ENCODE measurements at places on chromosomes 1 and 21.

DNA sequence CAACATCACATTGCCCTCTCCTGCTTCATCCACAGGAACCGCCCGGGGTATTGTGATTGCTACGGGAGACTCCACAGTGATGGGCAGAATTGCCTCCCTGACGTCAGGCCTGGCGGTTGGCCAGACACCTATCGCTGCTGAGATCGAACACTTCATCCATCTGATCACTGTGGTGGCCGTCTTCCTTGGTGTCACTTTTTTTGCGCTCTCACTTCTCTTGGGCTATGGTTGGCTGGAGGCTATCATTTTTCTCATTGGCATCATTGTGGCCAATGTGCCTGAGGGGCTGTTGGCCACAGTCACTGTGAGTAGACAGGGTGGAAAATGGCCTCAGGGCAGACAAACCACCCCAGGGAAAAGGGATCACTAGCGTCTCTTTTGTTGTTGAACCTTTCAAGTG, 12.7 kb downstream of the ATP1A4 start:
- DNase-seq, result no peak

DNA sequence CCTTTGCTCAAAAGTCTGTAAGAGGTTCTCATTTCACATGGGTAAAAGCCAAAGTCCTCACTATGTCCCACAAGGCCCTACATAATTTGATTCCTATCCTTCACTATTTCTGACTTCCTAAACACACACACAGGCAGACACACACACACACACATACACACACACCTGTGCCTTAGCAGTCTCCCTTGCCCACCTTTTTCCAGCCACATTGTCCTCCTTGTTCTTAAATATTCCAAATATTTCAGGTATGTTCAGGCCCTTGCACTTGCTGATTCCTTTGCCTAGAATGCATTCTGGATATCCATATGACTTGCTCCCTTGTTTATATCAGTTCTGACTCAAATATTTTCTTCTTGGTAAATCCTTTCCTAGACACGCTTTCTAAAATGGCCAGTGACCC, 54.6 kb downstream of the NTNG1 start:
- DNase-seq, result no peak

GRCh38 chr1:108792420-108792819, 45.9 kb downstream of the STXBP3 start:
- no peak for DNase-seq

GRCh38 chr1:8847990-8848389, 30.5 kb downstream of the ENO1 start:
- no peak for DNase-seq

GRCh38 chr21:42437786-42438185, 34.1 kb downstream of the UBASH3A start:
- DNase-seq, result no peak

GRCh38 chr1:19435851-19436455, 49.4 kb downstream of the CAPZB start:
- DNase-seq, result no peak

- no peak for DNase-seq
These were observed at the start of gene NAV1 for GRCh38 chr1:201538612-201539551. Gene NAV1, plus strand, starts transcription at chr1:201539127. Its CDS starts 83,758 bp downstream, at chr1:201622885.

GRCh38 chr1:156517748-156518147, 17.2 kb upstream of the MEF2D start:
- DNase-seq, result no peak
